ENCODE measurements at places on chromosomes 11 and 22.
A peak's percentile ranks its signal among the peaks of the same experiment; 100 is the strongest.

- DNase-seq, result no peak
These were observed 83.6 kb downstream of the ENTHD1 start for GRCh38 chr22:39809772-39810557.

DNA sequence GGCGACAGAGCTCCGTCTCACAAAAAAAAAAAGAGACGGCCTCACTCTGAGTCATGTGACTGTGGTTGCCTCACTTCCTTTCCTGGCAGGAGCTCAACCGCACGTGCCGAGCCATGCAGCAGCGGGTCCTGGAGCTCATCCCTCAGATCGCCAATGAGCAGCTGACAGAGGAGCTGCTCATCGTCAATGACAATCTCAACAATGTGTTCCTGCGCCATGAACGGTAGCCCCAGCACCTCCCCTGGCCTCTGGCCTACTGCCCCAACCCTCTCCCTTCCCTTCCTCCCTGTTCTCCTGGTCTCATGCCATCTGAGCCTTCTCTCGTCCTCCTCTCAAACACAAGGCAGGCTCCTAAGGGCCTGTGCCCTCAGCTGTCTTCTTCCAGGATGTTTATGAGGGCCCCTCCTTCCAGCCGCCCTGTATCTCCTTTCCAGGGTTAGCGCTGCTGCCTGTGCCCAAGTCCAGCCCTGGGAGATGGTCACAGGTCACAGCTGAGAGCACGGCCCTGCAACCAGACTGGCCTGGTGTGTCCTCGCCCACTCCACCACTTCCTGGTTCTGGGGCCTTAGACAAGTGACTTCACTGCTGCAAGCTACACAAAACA lies 30.7 kb downstream of the TOM1 start:
- peak; percentile 53 for DNase-seq

DNA sequence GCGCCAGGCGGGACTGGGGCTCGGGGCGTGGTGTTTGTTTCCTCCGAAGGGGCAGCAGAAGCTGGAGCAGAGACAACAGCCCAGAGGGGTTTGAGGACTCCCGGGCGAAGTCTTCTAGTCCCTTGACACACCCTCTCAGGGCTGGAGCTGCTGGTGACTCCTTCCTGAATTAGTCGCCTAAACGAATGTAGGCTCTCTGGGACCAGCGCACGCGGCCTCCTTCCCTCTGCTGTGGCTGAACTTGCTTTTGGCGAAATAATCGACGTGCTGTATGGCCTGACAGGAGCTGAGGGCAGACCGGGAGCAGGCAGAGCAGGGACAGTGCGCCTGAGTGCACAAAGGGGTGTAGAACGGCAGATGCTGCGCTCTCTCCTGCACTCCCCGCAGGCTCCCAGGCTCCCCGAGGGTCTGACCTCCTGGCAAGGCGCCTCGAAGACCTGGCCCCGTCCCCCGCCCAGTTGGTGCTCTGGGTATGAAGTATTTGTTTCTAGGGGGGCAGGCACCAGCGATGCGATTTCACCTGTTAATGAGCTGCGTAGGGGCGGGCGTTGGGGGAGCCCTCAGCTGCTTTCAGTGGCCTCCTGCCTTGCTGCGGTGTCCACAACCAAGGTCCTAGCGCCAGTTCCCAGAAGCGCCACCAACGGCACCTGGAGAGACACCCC lies 5.3 kb downstream of the SLC17A6 start:
- DNase-seq, result no peak

DNA sequence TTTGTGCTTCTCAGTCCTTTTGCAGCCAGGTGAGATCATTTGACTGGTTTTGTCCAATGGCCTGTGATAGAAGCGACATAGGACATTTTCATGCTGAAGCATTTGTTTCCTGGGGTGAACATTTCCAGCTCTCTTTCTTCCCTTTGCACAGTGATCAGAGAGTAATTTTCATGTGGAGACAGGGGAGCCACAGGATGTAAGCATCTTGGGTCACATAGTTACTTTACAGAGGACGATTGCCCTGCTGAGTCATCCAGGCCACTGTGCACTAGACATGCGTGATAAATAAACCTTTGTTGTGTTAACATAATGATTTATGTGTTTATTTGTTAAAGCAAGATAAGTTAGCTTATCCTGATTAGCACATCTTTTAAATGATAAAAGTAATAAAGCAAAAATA lies 263.5 kb upstream of the CCDC179 start:
- no peak for DNase-seq

- DNase-seq, result no peak
These were observed 548.0 kb upstream of the LUZP2 start for GRCh38 chr11:23948851-23949250.

GRCh38 chr11:35748644-35749043 lies 86.1 kb downstream of the TRIM44 start:
- no peak for DNase-seq

DNA sequence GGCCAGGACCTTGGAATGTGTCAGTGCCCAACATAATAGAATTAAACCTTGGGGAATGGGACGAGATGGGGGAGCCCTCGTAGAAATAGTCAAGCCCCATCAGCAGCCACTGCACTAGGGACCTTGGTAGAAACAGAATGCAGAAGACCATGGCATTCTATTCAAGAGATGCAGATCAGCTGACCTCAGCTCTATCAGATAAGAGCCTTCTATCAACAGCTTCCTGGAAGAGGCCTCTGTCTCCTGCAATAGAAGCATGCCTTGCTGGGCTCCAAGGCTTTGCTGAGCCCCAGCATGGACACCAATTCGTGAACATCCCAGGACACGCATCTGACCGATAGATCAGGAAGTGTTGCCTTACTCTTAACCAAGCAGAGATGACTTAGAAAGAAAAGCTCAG lies 27.5 kb upstream of the FLI1 start:
- DNase-seq, result no peak
